ENCODE measurements at places on chromosomes 16 and 17. TPM values are rescaled to one million over a fixed set of nuclear protein-coding genes. Genes with fewer than 3 reads are reported as not detected.
A peak's percentile ranks its signal among the peaks of the same experiment; 100 is the strongest.

GRIN2C gene
- not detected for total RNA-seq

RNF227 gene
- total RNA-seq = 2.7 TPM

CASKIN1 gene
- total RNA-seq = 0.36 TPM

GPRC5B gene
- not detected for total RNA-seq

NETO2 gene
- total RNA-seq = 9.2 TPM

ACSM5 gene
- not detected for total RNA-seq

DNA sequence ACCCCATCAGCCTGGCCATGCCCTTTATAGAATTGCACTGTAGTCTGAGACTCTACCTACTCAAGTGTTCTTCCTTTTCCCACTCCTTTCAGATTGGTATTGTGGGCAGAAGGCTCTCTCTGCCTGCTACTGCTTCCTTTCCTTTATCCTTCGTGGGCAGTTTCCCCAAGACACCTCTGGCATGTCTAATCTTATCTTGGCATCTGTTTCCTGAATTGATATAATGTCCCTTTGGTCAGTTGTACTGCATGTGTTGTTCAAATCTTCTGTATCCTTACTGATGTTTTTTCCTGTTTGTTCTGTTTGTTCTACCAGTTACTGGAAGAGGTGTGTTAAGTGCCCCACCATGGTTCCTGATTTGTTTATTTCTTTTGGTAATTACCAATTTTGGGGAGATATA, 29.5 kb upstream of the MSI2 start:
- H3K4me3 ChIP-seq = no peak overlapping the region
- no peak overlapping the region for H3K27ac ChIP-seq
- H3K4me1 ChIP-seq = no peaks in the 10 kb centered on the region

DNA sequence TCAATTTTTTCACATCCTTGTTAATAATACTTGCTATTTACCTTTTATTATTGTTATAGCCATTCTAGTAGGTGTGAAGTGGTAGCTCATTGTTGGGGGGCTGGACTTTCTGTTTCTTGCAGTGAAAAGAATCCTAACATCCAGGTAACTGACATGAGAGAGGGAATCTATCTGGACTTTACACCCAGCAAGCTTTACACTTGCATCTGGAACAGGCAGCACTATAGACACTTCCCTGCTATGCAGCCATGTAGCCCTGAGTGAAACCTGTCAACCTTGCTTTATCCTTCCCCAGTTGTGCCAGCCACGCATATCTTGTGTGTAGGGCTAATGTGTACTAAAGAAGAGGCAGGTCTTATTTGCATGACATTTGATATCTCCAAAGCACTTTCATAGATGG, 16.9 kb upstream of the ABCC12 start:
- H3K4me3 ChIP-seq = no peak overlapping the region
- DNase-seq = no peak
- H3K36me3 ChIP-seq = no peaks in the 10 kb centered on the region
- H3K27me3 ChIP-seq = no peaks in the 10 kb centered on the region
- no peaks in the 10 kb centered on the region for H3K4me1 ChIP-seq

GRCh38 chr17:8125947-8126490, 2.1 kb upstream of the HES7 start:
- H3K4me1 ChIP-seq = peaks cover 45% of the 10 kb centered on the region
- H3K27ac ChIP-seq = peak overlapping the region; percentile 89
- no peak for DNase-seq
- peaks cover 32% of the 10 kb centered on the region for H3K27me3 ChIP-seq

GRCh38 chr16:17515421-17516210, 44.9 kb upstream of the XYLT1 start:
- no peak overlapping the region for H3K27ac ChIP-seq
- H3K4me1 ChIP-seq = no peaks in the 10 kb centered on the region
- DNase-seq = no peak
- no peak overlapping the region for H3K4me3 ChIP-seq
- peaks cover 19% of the 10 kb centered on the region for H3K27me3 ChIP-seq

GRCh38 chr16:12288537-12289174, 312.1 kb downstream of the SNX29 start:
- H3K4me1 ChIP-seq = no peaks in the 10 kb centered on the region
- H3K4me3 ChIP-seq = no peak overlapping the region
- peaks cover 31% of the 10 kb centered on the region for H3K36me3 ChIP-seq
- H3K27ac ChIP-seq = no peak overlapping the region
- H3K27me3 ChIP-seq = no peaks in the 10 kb centered on the region

- peaks cover 7% of the 10 kb centered on the region for H3K36me3 ChIP-seq
- H3K4me1 ChIP-seq = peaks cover 43% of the 10 kb centered on the region
- DNase-seq = no peak
- no peak overlapping the region for H3K27ac ChIP-seq
- H3K4me3 ChIP-seq = no peak overlapping the region
- no peaks in the 10 kb centered on the region for H3K27me3 ChIP-seq
Measured at GRCh38 chr17:48236681-48237134, 129.1 kb downstream of the SNX11 start.

- H3K27ac ChIP-seq = no peak overlapping the region
- no peak for DNase-seq
- H3K36me3 ChIP-seq = no peaks in the 10 kb centered on the region
- no peaks in the 10 kb centered on the region for H3K27me3 ChIP-seq
- no peaks in the 10 kb centered on the region for H3K4me1 ChIP-seq
- H3K4me3 ChIP-seq = no peak overlapping the region
Measured at GRCh38 chr16:19245326-19245925, 40.1 kb upstream of the CLEC19A start.

DNA sequence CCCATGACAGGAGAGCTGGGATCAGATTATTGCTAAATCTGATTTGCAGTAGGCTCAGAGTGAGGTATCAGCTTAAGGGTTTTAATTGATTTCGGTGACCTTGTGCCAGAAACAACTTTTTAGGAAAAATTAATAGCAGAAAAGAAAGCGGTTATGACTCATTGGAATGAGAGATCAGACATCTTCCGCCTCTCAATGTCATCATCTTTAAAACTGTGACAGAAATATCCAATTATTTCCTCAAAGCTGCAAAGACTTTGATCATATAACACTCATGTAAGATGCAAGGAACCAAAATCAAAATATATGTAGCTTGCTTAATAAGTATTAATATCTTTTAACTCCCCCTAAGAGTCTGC, 190.1 kb upstream of the FOXF1 start:
- no peak overlapping the region for H3K27ac ChIP-seq
- no peaks in the 10 kb centered on the region for H3K27me3 ChIP-seq
- no peak for DNase-seq
- H3K36me3 ChIP-seq = no peaks in the 10 kb centered on the region

DNA sequence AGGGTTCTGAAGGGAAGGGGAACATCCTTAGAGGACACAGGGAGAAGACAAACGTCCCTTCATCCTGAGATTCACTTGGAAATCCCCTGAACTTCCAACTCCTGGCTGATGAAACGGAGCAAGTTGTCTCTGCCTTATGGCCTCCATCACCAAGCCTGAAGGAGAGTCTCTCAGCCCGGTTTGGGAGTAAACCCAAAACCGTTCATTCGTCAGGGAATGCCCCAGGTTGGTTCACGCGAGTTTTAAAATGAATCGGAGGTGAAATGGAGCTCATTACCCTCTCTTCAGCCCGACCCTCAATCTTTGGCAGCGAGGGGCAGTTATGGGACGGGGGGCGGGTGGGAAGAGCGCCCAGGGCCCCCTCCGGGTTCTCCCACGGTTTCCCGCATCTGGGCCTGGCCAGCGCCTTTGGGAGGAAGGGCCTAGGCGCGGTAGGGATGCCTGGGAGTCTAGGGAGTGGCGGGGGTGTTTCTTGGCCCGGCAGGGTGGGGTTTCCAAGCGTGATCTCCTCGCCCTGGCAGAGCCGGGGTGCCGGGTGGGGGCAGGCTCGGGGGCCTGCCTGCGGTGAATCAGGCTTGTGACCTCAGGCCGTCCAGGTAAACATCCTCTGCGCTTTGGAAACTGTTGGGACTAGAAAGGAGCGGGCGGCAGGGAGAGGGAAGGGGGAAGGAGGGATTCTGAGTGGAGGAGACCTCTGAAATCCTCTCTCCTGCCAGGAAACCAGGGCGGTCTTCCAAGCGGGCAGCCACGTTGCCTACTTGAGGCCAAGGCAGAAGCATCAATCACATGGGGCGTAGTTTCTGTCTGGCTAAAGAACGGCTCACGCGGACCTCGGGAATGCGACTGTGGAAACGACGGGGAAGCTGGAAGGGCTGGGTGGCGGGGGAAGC, 24.1 kb upstream of the HOXB13 start:
- H3K27ac ChIP-seq = no peak overlapping the region
- H3K4me1 ChIP-seq = peaks cover 13% of the 10 kb centered on the region
- no peak for DNase-seq
- H3K4me3 ChIP-seq = no peak overlapping the region
- H3K36me3 ChIP-seq = no peaks in the 10 kb centered on the region

DNA sequence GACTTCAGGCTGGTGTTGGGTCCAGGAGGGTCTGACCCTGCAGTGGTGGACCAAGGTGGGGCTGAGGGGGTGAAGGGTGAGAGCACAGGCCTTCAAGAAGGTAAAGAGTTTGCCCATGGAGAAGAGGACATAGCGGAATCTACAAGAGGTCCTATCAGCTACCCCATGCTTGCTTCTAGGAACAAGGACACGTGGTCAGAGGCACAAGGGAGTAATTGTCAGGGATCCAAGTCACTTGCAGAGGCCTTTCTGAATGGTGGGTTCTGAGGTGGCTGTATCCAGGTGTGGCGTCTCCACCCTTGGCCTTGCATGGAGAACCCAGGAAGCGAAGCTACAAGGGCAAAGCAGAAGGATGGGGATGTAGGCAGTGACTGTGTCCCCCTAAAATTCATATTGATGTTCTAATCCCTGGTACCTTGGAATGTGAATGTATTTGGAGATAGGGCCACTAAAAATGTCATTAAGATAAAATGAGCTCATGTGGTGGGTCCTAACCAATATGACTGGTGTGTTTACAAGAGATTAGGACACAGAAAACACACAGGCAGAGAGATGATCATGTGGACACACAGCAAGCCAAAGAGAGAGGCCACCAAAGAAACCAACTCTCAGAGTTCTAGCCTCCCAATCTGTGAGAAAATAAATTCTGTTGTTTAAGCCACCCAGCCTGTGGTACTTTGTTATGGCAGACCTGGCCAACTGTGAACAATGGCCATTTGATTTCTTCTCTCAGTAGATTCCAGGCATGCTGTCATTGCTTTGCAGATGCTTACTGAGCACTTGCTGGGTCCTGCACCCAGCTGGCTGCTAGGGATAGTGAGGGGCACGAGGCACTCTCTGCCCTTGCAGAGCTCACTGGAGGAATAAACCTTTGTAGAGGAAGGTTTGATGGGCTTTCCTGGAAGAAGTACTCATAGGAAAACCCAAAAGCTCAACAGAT, 75.8 kb downstream of the UTP18 start:
- H3K27me3 ChIP-seq = peaks cover 3% of the 10 kb centered on the region
- H3K4me1 ChIP-seq = no peaks in the 10 kb centered on the region
- no peak for DNase-seq
- no peak overlapping the region for H3K4me3 ChIP-seq

All from activated CD4-positive, alpha-beta memory T cell treated with anti-CD3 and anti-CD28 coated beads for 36 hours (primary cell).